ENCODE measurements at places on chromosomes 1 and 21. TPM values are rescaled to one million over a fixed set of nuclear protein-coding genes. Genes with fewer than 3 reads are reported as not detected.

The CCDC17 gene
- 0.52 TPM for total RNA-seq

The TAS1R1 gene
- not detected for total RNA-seq

The SHE gene
- total RNA-seq, result 0.17 TPM

The LELP1 gene
- not detected for total RNA-seq

The MIS18A gene
- total RNA-seq, result 7.2 TPM

The FTCD gene
- 0.30 TPM for total RNA-seq

The TNNI3K gene
- total RNA-seq, result not detected

The LEPR gene
- total RNA-seq, result 128 TPM

The OR6N1 gene
- not detected for total RNA-seq

The KCNE1 gene
- total RNA-seq, result not detected

The SWT1 gene
- 3.8 TPM for total RNA-seq

The CLCA1 gene
- total RNA-seq, result not detected

The CCDC27 gene
- total RNA-seq, result not detected

The TEKT2 gene
- 0.35 TPM for total RNA-seq

The SPSB1 gene
- total RNA-seq, result 34.7 TPM

The TDRD10 gene
- 0.10 TPM for total RNA-seq

The ZNF683 gene
- not detected for total RNA-seq

The DDR2 gene
- total RNA-seq, result 1.2 TPM

The PTGER3 gene
- total RNA-seq, result 0.52 TPM

The MYOM3 gene
- 1.5 TPM for total RNA-seq

Measured in renal cortical epithelial cell (primary cell).